Ammon's horn (tissue), 1 donor: ENCODE measurements at places on chromosomes 2 and 18.

GRCh38 chr2:27080140-27080469, 1.7 kb downstream of the EMILIN1 start:
- no peak for DNase-seq

GRCh38 chr2:53448591-53448990, 319.0 kb upstream of the CHAC2 start:
- DNase-seq = no peak

GRCh38 chr2:197600306-197600705, 75.1 kb downstream of the RFTN2 start:
- no peak for DNase-seq

- DNase-seq = no peak
These were observed 205.8 kb downstream of the SPAG16 start for GRCh38 chr2:213490087-213490486.

- DNase-seq = no peak
These were observed 59.8 kb downstream of the MARCHF4 start for GRCh38 chr2:216312441-216312840.

GRCh38 chr2:217563565-217563964, 439.2 kb downstream of the TNS1 start:
- no peak for DNase-seq

GRCh38 chr2:27291865-27292264, 9.6 kb downstream of the TRIM54 start:
- DNase-seq = no peak

GRCh38 chr2:120310136-120310535, 35.8 kb upstream of the INHBB start:
- no peak for DNase-seq

- no peak for DNase-seq
These were observed 64.5 kb downstream of the ANKRD44 start for GRCh38 chr2:197245829-197246804.

GRCh38 chr2:191245046-191245868, at the start of gene MYO1B:
MYO1B (plus strand) TSS chr2:191245404; CDS start chr2:191276896, 31,492 bp downstream.
- no peak for DNase-seq

GRCh38 chr2:62868947-62869346, 163.4 kb downstream of the EHBP1 start:
- DNase-seq = no peak

- DNase-seq = peak; percentile 67
These were observed 220.8 kb downstream of the GULP1 start for GRCh38 chr2:188512456-188512855.

- DNase-seq = no peak
These were observed 236.8 kb downstream of the ZBTB7C start for GRCh38 chr18:48172226-48173006.

DNA sequence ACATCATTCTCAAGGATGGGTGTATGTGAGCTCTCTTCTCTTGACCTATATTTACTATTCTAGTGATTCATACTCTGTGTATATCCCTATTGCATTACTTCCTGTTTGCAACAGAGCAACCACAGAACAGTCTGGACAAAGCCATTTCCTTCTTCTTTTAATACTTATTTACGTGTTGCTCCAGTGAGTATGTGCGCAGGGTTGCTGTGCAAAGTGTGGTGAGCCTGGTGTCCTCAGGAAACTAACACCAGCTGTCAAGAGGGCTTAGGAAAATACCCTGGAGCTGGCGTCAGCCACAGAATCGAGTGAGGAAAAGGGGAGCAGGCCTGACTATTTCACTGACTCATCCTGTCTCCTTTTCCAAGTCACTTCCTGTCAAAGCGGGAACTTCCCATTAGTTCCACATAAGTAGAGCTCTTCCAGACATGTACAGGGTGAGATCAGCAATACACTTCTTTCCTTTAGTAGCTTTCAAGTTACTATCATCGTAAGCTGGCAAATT, 214.1 kb upstream of the COPS8 start:
- peak; percentile 72 for DNase-seq

GRCh38 chr2:68466778-68467076, 367 bp downstream of the FBXO48 start:
- DNase-seq = no peak
